ENCODE measurements at places on chromosomes 12 and 14. TPM values are rescaled to one million over a fixed set of nuclear protein-coding genes. Genes with fewer than 3 reads are reported as not detected.

The PSME2 gene
- 136 TPM for total RNA-seq

The SERPINA3 gene
- 1.5 TPM for total RNA-seq

The LRP1-AS gene
- total RNA-seq = not detected

The CISTR gene
- total RNA-seq = 0.79 TPM

The BMP4 gene
- 9.7 TPM for total RNA-seq

The LTB4R2 gene
- total RNA-seq = 3.6 TPM

The RNASE2 gene
- 5.8 TPM for total RNA-seq

The PRKAB1 gene
- 17.4 TPM for total RNA-seq

The MGP gene
- total RNA-seq = 326 TPM

- DNase-seq = no peak
Observed at GRCh38 chr14:22289570-22289969, 299.5 kb downstream of the DAD1 start.

DNA sequence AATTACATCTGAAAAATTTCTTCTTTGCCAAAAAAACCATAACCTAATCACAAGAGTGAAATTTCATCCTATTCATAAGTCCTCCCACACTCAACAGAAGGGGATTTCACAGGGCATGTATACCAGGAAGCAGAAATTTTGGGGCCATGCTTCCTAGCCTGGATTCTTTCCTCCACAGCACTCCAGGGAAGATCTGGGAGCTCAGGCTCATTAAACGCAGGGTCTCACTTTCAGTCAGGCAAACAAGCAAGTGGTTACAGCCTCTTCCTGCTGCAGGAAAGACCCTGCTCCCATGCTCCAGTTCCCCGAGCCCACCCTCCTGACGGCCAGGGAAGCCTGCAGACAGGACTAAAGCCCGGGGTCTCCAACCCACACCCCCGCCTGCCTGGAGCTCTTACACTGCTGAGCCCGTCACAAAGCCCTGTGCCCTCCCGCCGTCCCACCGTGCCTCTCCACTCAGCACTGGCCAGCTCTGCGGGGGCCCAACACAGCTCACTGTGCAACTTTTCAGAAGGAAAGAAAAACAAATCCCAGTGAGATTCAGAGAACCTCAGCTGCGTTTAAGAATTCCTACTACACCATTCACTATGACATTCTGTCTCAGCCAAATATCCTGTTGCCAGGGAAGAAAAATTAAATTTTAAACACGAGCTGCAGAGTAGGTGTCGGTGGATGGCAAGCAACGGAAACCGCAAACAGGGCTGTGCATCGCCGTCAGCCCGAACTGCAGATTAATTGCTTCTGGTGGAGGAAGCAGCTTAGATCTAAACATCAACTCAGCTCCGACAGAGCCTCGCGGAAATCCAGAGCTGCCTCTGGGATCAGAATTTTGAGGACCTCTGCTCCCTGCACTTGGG is 106.7 kb upstream of the SFSWAP start:
- DNase-seq = no peak

- DNase-seq = no peak
Observed at GRCh38 chr14:74518221-74518620, 24.7 kb downstream of the ISCA2 start.

- no peak for DNase-seq
Observed at GRCh38 chr14:58584383-58584782, 53.4 kb upstream of the DACT1 start.

GRCh38 chr14:102164965-102165364 is 25.3 kb downstream of the WDR20 start:
- DNase-seq = no peak

GRCh38 chr12:26853303-26854030 is 20.5 kb upstream of the ITPR2 start:
- peak; percentile 47 for DNase-seq

GRCh38 chr14:56579345-56580220 is at the start of gene TMEM260:
TSS of gene TMEM260 (plus strand) at chr14:56579798. CDS start at chr14:56579915, 117 bp downstream.
- peak; percentile 81 for DNase-seq

- DNase-seq = no peak
Observed at GRCh38 chr12:27151479-27151878, 69.1 kb upstream of the C12orf71 start.

GRCh38 chr12:58918469-58918844 is 1.8 kb downstream of the LRIG3 start:
- no peak for DNase-seq

DNA sequence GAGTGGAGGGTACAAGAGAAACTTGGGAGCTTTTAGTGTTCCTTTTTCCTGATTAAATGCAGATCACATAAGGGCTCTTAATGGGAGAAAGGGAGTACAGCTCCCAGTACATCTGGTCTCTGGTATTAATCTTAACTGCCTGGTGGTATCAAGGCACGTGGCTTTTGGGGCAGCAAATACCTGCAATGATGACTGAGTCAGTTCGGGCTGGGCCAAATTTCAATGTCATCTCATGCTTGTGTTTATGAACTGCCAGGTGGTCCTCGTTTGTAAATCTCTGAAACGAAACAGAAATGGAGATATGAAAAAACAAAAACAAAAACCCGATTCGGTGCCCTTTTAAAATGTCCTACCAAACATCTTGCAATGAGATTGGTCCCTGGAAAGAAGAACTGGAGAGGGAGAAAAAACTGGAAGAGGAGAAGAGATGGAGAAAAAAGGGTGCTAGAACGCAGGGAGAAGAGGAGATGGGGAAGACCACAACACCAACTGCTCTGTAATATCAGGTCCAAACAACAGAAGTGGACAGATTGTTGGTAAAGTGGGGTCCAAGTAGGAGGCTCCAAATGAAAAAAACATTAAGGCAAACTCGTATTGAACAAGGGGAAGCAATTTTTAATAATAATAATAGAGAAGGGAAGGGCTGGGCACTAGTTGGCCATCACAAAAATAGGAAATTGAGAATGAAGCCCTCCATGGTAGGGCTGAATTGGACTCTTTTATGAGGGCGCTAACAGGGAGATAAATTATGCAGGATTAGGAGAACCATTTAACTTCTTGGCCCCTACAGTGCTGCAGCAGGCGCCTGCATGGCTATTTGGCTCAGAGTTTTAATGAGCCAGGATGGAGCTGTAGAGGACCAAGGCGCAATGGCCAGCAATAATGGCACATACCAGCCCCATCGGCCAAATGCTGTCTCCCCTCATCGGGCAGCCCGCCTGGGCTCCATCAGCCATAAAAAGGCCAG is 45.4 kb upstream of the NPFF start:
- no peak for DNase-seq

DNA sequence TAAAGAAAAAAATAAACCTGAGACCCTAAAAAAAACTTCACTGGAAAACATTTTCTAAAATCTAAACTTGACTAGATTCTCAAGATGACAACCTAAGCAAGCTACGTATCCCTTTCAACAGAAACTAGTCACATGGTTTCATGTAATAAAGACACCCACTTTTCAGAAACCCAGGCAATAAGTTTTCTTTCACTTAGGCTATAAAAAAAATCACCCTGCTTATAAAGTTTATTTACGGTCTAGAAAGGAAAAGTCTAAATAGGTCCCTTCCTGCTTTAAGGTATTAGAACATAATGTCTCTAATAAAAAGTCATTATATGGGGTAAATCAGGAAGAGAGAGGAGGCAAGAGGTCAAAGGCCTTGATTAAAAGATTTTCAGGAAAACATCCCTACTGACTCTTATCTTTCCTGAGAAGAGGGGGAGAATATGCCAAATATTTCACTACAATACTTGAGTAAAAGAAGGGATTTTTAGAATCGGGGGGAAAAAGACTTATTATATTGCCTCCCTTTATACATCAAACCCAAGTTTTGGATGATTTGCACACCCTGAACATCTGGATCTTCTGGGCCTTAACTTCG is 9.5 kb downstream of the CLIP1 start:
- no peak for DNase-seq

DNA sequence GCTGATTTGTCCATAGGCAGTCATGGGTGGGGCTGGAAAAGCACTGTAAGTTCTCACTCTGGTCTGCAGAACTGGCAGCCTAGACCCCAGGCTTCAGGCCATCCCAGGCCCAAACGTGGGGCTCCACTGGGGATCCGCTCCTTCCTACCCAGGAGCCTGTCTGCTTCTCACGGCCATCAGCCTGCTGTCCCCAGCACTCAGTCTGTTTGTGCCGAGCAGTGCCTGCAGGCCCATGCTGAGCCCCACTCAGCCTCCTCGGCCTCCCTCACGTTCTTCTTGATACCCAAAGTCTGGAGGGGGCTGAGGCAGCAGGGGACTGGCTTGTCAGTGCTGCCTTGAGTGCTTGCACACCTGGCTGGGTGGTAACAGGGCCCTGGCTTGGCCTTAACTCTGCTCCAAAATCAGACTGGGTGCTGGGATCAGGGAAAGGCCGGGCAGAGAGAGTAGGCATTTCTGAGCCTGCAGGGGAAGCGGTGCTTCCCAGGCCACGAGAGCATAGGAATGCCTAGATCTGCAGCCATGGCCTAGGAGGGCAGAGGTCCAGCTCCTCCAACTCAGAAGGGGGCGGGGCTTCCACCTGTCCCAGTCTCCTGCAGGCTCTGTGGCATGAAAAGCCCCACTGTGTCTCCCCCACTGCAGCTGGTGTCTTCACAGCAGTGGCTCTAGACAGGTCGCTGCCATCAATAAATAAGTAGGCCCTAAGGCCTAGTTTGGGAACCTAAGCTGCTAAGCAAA is 772.4 kb upstream of the FBXO33 start:
- peak; percentile 14 for DNase-seq

GRCh38 chr12:65209655-65210043 is 40.3 kb downstream of the LEMD3 start:
- no peak for DNase-seq

DNA sequence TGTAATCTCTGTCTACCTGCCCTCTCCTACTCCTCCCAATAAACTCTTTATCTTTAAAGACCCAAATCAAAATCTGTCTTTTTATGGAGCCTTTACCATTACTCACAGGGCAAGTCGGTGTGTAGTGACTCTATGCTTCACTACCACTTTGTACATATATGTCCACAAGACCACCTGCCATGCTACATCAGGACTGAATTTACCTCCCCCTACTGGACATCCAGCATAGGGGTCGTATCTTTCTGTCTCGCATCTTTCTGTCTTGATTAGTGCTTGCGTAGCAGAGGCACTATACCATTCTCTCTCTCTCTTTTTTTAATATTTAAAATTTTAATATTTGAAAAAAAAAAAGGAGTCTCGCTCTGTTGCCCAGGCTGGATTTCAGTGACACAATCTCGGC is 587.5 kb downstream of the SOX5 start:
- no peak for DNase-seq

- no peak for DNase-seq
Observed at GRCh38 chr12:3920351-3921150, 47.4 kb upstream of the PARP11 start.

GRCh38 chr14:37565550-37565949 is 29.5 kb downstream of the FOXA1 start:
- DNase-seq = no peak

GRCh38 chr14:105013150-105013785 is 7.6 kb downstream of the CDCA4 start:
- peak; percentile 71 for DNase-seq

- DNase-seq = no peak
Observed at GRCh38 chr12:40011775-40012129, 94.1 kb downstream of the SLC2A13 start.

- no peak for DNase-seq
Observed at GRCh38 chr14:73851000-73851399, 631 bp upstream of the PTGR2 start.

DNA sequence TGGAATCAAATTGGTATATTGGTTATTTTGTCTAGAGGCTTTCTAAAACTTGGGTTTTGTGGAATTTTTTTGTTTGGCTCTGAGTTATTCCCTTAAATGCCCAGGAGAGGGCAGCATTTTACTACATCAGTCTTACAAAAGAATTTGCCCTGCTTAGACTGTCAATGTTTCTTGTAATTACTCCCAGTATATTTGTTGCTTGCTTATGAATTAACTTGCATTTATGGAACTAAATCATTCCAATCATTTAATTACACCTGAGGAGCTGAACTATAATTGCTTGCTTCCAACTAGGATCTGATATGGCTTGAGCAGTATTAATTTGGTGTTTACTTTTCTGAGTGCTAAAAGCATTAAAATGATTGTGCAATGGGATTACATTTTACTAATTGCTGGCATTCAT is 48.7 kb downstream of the MIPOL1 start:
- DNase-seq = peak; percentile 52

DNA sequence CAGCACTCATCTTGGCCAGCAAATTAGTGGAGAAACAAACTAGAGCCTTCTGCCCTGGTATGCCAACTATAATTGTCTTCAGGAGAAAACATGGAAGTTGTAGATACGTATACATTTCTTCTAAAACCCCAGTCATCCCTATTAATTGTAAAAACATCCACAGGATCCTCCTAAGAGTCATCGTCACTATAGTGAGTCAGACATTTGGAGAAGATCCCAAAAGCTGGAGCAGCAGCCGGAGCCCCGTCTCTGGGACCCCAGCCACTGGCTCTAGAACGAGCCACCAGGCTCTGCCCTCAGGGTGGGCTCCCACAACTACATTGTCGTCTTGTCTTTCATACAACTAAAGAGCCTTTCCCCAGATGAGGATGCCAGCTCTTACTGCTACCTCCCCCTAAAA is 15.5 kb downstream of the PRKAB1 start:
- no peak for DNase-seq

DNA sequence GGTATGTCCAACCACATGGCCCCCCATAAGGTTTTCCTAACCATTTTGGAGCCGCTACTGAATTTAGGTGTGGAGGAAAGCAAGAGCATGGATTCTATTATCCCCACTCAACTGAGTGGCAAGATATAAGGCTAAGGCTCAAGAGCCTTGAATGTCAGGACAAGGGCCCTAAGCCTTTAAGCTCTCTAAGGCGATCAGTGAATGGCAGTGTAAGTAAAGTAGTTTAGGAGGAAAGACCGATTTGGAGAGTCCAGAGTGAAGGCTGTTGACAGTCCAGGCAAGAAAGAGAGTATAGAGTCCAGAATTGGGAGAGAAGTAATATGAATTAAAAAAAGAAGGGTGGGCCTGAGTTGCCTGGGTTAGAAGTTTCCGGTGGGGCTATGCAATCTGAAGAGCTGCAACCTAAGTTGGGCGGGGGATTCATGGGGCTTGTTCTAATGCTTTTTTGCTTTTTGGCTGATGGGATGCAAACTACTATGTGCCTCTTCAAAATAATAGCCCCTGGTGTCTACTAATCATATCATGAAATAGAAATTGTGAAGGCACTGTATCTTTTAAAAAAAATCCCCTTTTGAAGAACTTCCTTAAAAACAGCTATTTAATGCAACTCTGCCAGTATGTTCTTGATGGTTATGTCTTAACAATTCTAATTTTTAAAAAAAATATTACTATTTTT is at the start of gene SPIC:
TSS of gene SPIC (plus strand) at position 626 of the 676 bp plus-strand sequence. CDS start 1,569 bp downstream, outside the sequence.
- DNase-seq = no peak

DNA sequence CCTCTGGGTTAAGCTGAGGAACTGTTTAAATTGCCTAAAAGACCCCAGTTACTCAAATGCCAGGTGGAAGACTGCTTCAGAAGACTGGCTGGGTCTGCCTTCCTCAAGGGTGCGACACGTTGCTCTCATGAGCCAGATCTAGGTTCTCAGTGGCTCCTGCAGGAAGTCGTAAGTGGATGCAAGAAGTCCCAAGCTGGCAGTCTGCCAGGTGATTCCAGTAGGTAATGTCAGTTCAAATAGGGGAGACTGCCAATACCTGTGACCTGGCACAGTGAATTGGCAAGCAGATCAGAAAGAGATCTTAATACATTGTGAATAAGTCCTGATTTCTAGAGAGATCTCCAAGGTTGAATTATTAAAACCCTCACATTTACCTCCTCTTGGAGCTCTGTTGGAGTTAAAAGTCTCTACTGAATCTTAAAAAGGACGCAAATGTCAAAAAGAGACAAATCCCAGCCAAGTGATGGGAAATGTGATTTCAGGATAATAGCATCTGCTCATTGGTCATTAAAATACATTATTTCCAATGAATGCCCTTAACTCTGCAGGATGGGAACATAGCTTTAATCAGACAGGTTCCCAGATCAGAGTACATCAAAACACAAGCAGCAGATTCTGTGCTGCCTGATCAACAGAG is 98.8 kb upstream of the FRMD6 start:
- no peak for DNase-seq

- no peak for DNase-seq
Observed at GRCh38 chr12:131854861-131855476, 26.8 kb downstream of the MMP17 start.
